ENCODE measurements at places on chromosomes 11 and 22. TPM values are rescaled to one million over a fixed set of nuclear protein-coding genes. Genes with fewer than 3 reads are reported as not detected.
A peak's percentile ranks its signal among the peaks of the same experiment; 100 is the strongest.

- H3K4me3 ChIP-seq = no peak overlapping the region
- peaks cover 62% of the 10 kb centered on the region for H3K36me3 ChIP-seq
- H3K4me1 ChIP-seq = peaks cover 13% of the 10 kb centered on the region
Measured at GRCh38 chr11:57662893-57663292, 5.0 kb upstream of the ZDHHC5 start.

DNA sequence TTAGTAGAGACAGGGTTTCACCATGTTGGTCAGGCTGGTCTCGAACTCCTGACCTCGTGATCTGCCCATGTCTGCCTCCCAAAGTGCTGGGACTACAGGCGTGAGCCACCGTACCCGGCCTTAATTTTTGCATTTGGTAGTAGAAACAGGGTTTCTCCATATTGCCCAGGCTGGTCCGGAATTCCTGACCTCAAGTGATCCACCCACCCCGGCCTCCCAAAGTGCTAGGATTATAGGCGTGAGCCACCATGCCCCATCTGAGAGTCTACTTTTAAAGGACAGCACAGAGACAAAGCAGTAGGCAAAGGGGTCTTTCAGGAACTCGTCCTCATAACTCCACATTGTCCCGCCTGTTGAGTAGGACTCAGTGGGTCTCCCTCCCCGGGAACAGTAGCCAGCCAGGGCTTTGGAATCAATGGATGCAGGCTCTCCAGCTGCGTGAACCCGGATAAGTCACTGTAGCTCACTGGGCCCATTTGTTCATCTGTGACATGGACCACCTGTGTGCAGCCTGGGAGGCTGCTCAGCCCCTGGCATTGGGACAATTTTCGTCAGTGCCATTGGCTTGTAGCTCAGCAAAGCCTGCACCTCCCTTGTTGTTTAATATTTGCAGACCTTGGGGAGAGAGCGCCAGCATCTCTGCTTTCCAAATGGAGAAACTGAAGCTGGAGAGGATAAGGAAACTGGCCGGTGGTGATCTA, 86.1 kb downstream of the ARHGAP8 start:
- H3K4me3 ChIP-seq = no peak overlapping the region
- no peak overlapping the region for H3K27ac ChIP-seq
- no peaks in the 10 kb centered on the region for H3K27me3 ChIP-seq
- no peak for DNase-seq
- H3K4me1 ChIP-seq = no peaks in the 10 kb centered on the region

DNA sequence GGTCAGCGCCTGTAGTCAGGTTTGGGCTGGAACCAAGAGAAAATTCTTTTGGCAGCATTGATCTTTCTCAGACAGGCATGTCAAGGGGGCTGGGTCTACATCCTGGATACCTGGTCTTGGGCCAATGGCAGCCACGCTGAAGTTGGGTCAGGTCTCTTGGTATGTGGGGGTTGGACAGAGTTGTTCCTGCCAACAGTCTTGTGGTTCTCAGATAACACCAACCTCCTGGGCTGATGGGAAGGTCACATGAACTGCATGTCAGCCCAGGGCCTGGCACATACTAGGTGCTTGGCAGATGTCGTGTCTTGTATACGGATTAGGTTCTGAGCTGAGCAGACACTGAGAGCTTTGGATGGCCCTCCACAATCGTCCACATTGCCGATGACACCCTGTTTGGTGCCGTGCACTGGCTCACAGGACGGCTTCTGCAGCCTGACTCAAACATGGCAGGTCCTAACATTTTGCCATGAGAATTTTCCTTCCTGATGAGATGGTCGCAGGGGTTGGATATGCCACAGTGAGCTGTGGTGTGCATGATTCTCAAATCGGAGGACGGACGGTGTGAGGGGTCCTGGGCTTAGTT, 42.0 kb downstream of the FBLN1 start:
- H3K36me3 ChIP-seq = peaks cover 51% of the 10 kb centered on the region
- no peaks in the 10 kb centered on the region for H3K27me3 ChIP-seq

GRCh38 chr11:115910379-115910778, 406.2 kb upstream of the CADM1 start:
- H3K36me3 ChIP-seq = no peaks in the 10 kb centered on the region
- H3K4me1 ChIP-seq = no peaks in the 10 kb centered on the region

GRCh38 chr11:126375726-126376125, 20.2 kb downstream of the ST3GAL4 start:
- H3K36me3 ChIP-seq = peaks cover 12% of the 10 kb centered on the region
- H3K27ac ChIP-seq = peak overlapping the region; percentile 16
- peak; percentile 80 for DNase-seq
- no peak overlapping the region for H3K4me3 ChIP-seq
- no peaks in the 10 kb centered on the region for H3K27me3 ChIP-seq

DNA sequence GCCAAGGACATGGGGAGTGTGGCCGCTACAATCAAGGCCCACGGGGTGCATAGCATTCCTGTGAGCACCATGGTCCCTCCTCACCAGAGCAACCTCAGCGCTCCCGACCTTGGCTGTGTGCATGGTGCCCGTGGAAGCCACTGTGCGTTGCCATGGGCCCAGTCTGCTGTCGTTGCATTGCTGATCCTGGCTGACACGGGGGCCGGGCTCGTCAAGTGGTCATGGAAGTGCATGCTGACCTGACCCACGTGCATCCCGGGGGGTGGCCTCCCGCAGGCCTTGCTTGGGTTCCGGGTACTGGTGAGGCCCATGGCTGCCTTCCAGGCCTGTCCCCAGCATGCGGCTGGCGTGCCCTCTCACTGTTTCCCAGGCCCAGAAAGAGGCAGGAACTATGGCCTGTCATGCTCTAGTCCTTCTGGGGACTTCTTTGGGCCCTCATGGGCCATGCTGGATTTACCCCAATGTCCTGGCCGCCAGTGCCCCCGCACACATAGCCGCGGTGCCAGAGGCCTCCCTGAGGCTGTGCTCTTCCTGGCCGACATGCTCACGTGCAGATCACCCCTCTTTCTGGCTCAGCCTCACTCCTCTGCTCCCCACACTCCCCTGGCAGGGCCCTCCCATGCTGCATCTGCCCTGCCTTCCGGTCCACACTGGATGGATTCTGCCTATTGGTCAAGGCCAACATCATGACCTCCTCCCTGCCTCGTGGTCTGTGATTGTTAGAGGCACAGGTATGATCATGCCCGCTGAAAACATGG, 1258.0 kb downstream of the BRD1 start:
- DNase-seq = no peak
- no peaks in the 10 kb centered on the region for H3K27me3 ChIP-seq
- no peak overlapping the region for H3K27ac ChIP-seq

GRCh38 chr11:130829920-130830511, 86.3 kb downstream of the SNX19 start:
- no peak overlapping the region for H3K27ac ChIP-seq
- no peaks in the 10 kb centered on the region for H3K4me1 ChIP-seq
- H3K36me3 ChIP-seq = no peaks in the 10 kb centered on the region
- H3K27me3 ChIP-seq = no peaks in the 10 kb centered on the region
- no peak overlapping the region for H3K4me3 ChIP-seq

GRCh38 chr11:13308704-13309103, 31.1 kb downstream of the BMAL1 start:
- no peak for DNase-seq
- H3K27me3 ChIP-seq = no peaks in the 10 kb centered on the region
- H3K36me3 ChIP-seq = peaks cover 22% of the 10 kb centered on the region
- H3K4me3 ChIP-seq = no peak overlapping the region

DNA sequence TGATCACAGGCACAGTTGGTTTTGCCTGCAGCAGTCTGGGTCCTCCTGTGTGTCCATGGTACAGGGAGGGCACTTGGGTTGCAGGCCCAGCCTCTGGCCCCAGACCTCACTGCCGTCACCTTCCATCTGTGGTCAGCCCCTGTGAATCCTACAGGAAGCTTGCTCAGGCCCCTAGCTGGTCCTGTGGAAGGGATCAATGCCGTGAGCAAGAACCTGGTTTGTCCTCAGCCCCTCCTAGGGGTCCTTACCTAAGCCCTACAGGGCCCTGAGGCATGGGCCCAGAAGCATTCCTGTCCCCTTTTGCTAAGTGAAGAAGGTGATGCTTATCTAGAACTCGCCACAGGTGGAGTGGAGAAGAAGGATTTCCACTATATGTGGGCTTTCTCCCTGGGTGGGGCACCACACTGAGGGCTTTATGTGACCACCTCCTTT, 29.9 kb downstream of the MED15 start:
- no peaks in the 10 kb centered on the region for H3K27me3 ChIP-seq
- peaks cover 29% of the 10 kb centered on the region for H3K4me1 ChIP-seq
- H3K36me3 ChIP-seq = peaks cover 56% of the 10 kb centered on the region
- peak overlapping the region; percentile 88 for H3K27ac ChIP-seq

PNPLA3 gene
- total RNA-seq = 4.1 TPM

DNA sequence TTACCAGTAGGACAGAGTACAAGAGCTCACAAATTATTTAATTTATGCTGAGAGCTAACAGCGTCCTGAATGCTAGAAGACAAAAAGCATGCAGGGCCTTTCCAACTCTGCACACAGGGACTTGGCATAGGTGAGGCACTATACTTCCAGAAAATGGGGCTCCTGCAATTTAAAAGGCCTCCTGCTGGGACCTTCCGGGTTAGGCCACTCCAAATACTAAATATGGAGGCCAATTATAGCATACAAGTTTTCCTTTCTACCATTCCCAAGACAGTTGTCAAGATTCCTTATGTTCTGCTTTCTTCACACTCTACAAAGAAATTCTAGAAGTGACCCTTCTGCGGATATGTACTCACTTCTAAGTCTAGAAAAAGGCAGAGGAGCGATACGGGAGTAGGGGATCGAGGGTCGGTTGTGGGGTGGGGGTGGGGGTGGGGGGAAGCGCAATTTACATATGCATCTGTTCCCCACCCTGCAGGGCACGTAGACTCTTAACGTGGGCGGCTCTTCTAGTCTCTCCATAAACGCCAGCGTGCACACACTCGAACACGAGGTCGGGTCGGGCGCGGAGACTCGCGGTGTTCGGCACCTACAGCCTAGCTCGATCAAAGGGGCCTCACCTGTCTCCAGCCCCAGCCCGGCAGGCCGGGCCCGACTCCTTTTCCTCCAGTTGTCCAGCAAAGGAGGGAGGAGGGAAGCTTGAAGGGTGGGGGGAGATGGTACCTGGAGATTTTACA, 728 bp downstream of the DCUN1D5 start:
- peak overlapping the region; percentile 92 for H3K27ac ChIP-seq
- peak overlapping the region; percentile 79 for H3K4me3 ChIP-seq
- H3K4me1 ChIP-seq = peaks cover 19% of the 10 kb centered on the region
- peaks cover 21% of the 10 kb centered on the region for H3K36me3 ChIP-seq
- DNase-seq = peak; percentile 57

- H3K4me1 ChIP-seq = peaks cover 5% of the 10 kb centered on the region
- DNase-seq = no peak
- H3K4me3 ChIP-seq = no peak overlapping the region
- H3K36me3 ChIP-seq = peaks cover 23% of the 10 kb centered on the region
- H3K27ac ChIP-seq = no peak overlapping the region
Measured at GRCh38 chr11:65849366-65849765, 8.6 kb downstream of the CFL1 start.

GRCh38 chr22:44392446-44392921, 79.7 kb upstream of the SHISAL1 start:
- peaks cover 10% of the 10 kb centered on the region for H3K4me1 ChIP-seq
- H3K36me3 ChIP-seq = no peaks in the 10 kb centered on the region
- no peak overlapping the region for H3K27ac ChIP-seq
- H3K4me3 ChIP-seq = no peak overlapping the region
- DNase-seq = peak; percentile 33

DNA sequence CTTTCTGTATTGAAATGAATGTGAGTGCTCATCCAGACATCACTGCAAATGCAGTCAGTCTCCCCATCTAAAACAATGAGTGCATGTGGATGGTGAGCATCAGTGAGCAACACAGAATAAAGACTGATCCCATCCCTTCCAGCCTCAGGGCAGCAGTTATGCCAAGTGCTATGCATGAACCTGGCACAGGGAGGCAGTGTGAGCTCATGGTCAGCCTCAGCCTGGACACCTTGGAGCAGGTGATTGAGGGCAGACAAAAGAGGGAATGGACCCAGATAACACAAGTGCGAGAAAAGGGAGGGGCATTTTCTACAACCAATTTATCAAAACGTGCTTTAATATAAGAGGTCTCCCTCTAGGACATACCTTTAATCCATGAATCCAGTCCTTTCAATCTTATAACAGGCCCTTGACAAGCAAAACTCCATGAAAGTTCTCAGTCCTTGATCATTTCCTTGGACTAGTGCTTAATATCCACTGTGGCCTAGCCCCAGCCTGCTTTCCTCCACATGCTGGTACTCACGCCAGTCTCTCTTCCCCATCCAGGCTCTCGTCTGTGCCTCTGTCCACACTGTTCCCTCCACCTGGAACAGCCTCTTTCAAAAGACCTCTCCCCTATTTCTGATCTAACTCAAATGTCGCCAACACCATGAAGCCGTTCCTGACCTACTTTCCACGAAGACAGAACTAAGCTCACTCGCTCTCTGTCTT, 50.5 kb upstream of the LRRC55 start:
- no peak overlapping the region for H3K4me3 ChIP-seq
- H3K27me3 ChIP-seq = no peaks in the 10 kb centered on the region
- DNase-seq = peak; percentile 57
- no peak overlapping the region for H3K27ac ChIP-seq
- H3K4me1 ChIP-seq = peaks cover 11% of the 10 kb centered on the region
- H3K36me3 ChIP-seq = no peaks in the 10 kb centered on the region

PDE2A gene
- 1.9 TPM for total RNA-seq

GRCh38 chr11:75850787-75851186, 35.8 kb downstream of the UVRAG start:
- H3K27me3 ChIP-seq = no peaks in the 10 kb centered on the region
- no peak overlapping the region for H3K4me3 ChIP-seq
- H3K27ac ChIP-seq = peak overlapping the region; percentile 23
- H3K36me3 ChIP-seq = peaks cover 11% of the 10 kb centered on the region
- DNase-seq = no peak

GRCh38 chr11:116641561-116642045, 131.2 kb downstream of the BUD13 start:
- DNase-seq = peak; percentile 53
- peaks cover 17% of the 10 kb centered on the region for H3K27me3 ChIP-seq
- peaks cover 5% of the 10 kb centered on the region for H3K4me1 ChIP-seq
- no peaks in the 10 kb centered on the region for H3K36me3 ChIP-seq
- no peak overlapping the region for H3K4me3 ChIP-seq

NLRP10 gene
- total RNA-seq = 1.3 TPM

DNA sequence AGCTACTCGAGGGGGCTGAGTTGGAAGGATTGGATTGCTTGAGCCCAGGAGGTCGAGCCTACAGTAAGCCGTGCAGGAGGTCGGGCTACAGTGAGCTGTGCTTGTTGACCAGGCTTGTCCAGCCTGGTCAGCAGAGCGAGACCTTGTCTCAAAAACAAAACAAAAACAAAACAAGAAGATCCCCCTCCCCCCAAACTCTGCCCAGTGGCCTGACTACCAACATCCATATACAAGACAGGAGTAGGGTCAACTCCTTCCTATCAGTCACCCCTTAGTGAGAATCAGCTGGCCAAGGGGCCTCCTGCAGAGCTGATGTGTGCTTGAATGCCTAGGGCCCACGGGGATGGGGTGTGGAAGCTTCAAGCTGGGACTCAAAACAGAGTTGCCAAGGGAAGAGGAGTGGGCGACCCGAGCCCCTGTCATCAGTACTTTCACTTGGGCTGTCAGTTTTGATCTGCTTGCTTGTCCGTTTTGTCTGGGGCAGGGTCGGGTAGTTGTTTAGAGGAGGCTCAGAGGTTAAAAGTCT, 942 bp upstream of the TSPAN18 start:
- peaks cover 33% of the 10 kb centered on the region for H3K27me3 ChIP-seq
- H3K36me3 ChIP-seq = peaks cover 6% of the 10 kb centered on the region

Measured in MCF 10A (cell line).